ENCODE measurements at places on chromosomes 2 and 18.

DNA sequence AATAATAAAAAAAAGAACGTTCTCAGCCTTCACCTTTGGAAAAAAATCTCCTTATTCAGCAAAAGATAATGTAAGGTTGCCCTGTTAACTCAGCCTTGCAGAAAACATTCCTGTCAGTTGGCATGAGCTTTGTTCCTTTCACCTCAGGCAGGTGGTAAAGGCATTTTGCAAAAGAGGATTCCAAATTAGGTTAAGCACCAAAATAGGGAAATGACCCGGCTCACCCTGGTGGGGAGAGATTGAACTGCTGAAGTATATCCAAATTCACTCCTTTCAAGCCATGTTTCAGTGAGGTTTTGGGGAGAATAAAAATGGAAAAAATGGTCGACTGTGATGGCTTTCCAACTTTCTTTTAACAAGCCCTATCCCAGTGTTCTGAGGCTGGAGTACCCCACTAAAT lies 1988.8 kb upstream of the PIK3C3 start:
- no peak for DNase-seq

- DNase-seq, result no peak
These were observed 9.4 kb downstream of the GPR39 start for GRCh38 chr2:132426033-132426432.

DNA sequence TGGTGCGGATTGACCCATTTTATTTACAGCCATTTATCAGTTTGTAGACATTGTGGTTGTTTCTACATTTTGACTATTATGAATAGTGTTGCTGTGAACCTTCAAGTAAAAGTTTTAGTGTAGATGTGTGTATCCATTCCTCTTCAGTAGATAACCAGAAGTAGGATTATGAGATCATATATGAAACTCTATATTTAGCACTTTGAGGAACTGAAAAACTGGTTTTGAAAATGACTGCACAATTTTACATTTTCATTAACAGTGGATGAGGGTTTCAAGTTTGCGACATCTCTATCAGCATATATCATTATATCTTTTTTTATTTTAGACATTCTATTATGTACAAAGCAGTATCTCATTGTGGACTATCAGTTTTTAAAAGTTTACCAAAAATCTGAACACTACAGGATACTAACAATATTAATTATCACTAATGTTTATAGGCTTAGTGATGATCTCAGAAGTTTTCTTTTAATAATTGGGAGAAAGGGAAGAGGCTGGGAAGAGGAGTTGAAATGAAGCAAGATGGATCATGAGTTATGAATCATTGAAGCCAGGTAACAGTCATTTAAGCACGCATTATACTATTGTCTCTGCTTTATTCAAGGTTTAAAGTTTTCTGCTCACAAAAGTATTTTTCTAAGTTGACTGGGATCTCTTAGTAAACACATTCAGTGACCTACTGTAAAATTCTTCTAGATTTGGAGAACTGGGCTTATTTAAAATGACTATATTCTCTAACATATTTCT lies 329.0 kb upstream of the LRATD1 start:
- peak; percentile 8 for DNase-seq

GRCh38 chr18:61597316-61597715 lies 264.1 kb downstream of the CDH20 start:
- DNase-seq, result no peak

DNA sequence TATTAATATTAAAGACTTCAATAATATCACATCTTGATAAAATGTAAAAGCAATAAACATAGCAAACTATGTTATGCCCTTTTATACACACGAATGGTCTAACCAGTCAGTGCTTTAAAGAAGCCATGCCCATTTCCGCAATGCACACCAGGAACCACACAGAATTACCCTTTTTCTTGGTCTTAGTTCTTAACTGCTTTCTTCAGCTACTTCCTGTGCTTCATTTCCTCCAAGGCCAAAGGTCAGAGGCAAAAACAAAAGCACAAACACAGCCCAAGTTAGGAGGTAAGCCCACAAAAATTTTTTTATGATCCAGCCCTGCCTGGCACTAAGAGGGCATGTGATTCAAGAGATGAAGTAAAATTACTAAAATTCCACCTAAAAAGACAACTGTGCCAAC lies 267.2 kb downstream of the FBXO15 start:
- DNase-seq, result no peak

- no peak for DNase-seq
These were observed 62.3 kb upstream of the MGAT4A start for GRCh38 chr2:98793275-98793674.

- DNase-seq, result peak; percentile 14
These were observed 2.1 kb downstream of the DNAH7 start for GRCh38 chr2:196066291-196067087.

- DNase-seq, result no peak
These were observed 300 bp upstream of the STON1 start for GRCh38 chr2:48529676-48530032.

- no peak for DNase-seq
These were observed 229.9 kb downstream of the AGPS start for GRCh38 chr2:177622521-177622920.

- no peak for DNase-seq
These were observed 17.5 kb upstream of the TBC1D8 start for GRCh38 chr2:101168706-101169105.

DNA sequence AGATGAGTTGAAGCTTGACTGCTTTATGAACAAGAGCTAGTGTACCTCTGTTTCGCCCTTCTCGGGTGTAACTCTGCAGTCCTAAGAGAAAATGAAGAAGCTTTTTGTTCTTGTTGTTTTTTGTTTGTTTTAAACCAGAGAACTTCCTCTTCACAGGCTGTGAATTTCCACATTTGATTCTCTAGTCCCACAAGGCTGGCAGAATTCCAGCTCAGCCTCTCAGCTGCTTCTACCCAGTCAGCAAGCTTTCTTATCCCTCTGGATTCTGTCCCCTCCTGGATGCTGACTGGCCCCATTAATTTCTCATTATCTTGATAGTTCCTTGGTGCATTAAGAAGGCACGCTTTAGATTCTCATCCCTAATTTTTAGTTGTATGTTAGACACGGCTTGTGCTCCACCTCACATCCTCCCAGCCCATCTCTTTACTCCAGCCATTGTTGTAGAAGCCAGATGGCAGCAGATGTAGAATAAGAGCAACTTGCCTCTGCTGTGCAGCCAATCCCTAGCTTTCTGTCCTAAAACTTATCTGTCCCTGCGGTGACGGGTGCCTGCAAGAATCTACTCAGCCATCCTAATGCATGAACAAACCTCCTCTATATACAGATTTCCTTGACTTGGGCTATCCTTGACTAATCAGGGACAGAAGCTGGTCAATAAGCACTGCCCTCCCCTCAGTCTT lies 12.3 kb upstream of the RESP18 start:
- DNase-seq, result no peak

- DNase-seq, result no peak
These were observed 6.5 kb downstream of the PLEK start for GRCh38 chr2:68371581-68371980.

DNA sequence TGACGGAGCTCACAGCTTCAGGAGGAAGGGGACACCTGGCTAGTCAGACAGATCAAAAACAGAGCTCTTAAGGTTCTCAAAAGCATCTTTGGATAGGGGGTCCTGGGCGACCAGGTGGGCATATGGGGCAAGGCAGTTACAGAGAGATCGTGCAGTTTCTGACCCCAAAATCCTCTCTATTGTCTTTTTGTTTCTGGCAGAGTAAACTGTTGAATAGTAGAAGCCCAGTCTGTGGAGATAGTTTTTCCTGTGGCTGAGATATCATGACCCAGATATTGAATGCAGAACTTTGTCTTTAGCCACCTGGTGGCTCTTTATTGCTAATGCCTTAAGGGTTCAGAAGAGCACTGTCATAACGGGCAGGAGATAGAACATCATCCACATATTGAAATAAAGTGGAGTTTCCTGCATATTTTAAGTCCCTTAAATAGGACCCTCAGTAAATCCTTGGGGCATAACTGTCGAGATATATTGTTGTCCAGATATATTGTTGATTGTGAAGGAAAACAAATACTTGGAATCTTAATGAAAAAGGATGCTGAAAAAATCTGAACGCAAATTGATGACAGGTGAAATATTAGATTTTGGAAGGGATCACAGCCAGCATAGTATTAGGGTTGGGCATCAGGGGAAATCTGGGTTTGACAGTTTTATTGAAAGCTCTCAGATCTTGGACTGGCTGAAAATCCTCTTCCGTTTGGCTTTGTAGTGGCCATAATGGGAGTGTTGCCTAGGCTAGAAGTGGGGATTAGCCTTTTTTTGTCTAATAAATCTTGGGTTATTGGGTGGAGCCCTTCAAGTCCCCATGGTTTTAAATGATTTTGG lies 14.1 kb upstream of the ZDBF2 start:
- DNase-seq, result no peak

DNA sequence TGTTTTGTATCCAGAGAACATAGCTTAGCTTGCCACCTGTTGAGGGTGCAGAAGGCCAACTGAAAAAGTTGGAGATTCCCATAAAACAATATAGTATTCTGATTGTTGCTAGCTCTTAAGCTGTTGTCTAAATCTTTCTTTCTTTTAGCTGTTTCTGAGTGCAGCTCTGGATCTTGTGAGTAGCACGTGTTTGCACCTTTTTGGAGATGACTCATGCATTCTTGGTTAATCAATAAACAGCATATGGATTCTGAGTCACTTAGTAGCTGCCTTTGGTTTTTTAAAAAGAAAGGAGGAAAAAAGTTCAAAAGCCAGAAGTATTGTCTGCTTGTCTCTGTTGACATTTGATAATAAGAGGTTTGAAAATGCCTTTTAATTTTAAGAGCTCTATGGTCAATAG lies 483.0 kb upstream of the FSIP2 start:
- no peak for DNase-seq

- DNase-seq, result no peak
These were observed 106.3 kb downstream of the EPHA4 start for GRCh38 chr2:221465776-221466175.

DNA sequence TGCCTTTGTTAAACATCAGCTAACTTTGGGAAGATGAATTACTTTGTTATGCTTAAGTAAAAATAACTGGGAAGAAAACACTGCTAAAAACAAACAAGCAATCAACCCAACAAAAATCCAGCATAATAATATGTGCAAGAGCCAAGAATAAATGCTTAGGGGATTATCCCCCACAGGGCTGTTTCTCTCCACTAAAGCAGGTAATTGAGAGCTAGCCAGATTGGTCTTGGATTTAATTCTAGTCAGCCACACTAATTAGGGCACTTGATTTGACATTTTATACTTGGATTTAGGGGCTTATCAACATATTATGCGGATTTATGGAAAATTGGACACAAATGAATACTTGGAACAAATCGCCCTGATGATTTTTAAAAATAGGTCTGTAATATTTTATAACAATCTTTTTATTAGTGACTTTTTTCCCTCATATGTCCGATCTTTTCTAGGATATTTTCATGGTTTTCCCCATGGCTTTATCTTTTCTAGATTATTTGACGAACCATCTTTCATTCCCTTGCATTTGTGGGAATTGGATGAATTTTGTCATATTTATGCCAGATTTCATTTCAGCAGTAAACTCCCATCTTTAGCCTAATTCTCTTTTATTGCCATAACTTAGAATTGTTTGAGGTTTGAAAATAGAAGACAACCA lies 199.1 kb upstream of the NXPH2 start:
- DNase-seq, result no peak

- no peak for DNase-seq
These were observed 42.6 kb downstream of the MCFD2 start for GRCh38 chr2:46872902-46873603.

- no peak for DNase-seq
These were observed at the start of gene AGFG1 for GRCh38 chr2:227471924-227472264. Gene AGFG1, plus strand, starts transcription at chr2:227472156. Its CDS starts 266 bp downstream, at chr2:227472422.

GRCh38 chr2:96556441-96557330 lies 20.1 kb downstream of the ARID5A start:
- DNase-seq, result no peak

DNA sequence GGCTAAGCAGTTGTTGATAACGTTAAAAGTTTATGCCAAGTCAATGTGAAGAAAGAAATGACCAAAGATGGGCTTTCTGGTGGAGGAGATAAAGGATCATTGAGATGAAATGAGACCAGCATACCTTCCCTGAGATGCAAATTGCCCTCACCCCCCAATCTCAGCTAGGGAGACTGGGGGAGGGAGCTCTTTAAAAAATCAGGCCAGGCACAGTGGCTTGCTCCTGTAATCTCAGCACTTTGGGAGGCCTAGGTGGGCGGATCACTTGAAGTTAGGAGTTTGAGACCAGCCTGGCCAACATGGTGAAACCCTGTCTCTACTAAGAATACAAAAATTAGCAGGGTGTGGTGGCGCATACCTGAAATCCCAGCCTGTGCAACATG lies 30.9 kb upstream of the KCMF1 start:
- no peak for DNase-seq

DNA sequence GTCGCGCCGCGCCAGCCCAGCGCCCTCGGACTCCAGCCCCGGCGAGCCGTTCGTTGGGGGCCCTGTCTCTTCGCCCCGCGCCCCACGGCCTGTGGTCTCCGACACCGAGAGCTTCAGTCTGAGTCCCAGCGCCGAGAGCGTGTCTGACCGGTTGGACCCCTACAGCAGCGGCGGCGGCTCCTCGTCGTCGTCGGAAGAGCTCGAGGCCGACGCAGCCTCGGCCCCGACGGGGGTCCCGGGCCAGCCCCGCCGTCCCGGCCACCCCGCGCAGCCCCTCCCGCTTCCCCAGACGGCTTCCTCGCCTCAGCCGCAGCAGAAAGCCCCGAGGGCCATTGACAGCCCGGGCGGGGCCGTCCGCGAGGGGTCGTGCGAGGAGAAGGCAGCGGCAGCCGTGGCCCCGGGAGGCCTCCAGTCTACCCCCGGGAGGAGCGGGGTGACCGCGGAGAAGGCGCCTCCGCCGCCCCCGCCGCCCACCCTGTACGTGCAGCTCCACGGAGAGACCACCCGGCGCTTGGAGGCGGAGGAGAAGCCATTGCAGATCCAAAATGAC lies 1.4 kb downstream of the PHLPP1 start:
- no peak for DNase-seq

DNA sequence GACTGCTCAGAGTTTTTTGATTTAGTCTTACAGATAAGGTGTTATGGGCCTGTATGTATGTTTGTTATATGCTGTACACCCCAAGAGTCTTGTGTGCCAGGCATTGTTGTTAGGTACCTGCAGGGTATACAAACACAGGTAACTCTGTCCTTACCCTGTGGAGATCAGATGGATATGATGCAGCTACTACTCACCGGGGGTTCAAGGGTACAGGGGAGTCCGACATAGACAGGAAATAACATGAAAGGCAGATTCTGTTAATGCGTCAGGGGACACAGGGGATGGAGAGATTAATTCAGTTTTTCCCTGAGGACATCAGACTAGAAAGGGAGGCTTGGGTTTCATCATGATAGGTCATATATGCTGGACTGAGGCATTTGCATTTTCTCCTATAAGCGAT lies 31.3 kb downstream of the TRAK2 start:
- no peak for DNase-seq

GRCh38 chr18:2325308-2325849 lies 245.9 kb downstream of the METTL4 start:
- no peak for DNase-seq

GRCh38 chr2:135948642-135949355 lies 36.6 kb downstream of the DARS1 start:
- no peak for DNase-seq

DNA sequence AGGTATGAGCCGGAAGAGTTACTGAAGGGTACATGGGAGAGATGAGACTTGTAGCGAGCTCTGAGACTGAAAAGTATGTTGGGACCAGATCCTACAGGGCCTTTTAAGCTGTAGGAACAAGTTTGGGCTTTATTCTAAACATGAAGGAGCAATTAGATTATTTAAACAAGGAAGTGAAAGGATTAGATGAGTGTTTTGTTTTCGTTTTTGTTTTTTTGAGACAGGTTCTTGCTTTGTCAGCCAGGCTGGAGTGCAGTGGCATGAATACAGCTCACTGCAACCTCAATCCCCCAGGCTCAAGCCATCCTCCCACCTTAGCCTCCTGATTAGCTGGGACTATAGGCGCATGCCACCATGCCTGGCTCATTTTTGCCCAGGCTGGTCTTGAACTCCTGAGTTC lies 110.7 kb downstream of the C1D start:
- DNase-seq, result no peak
